NCI-H1694 (cell line): ENCODE measurements at places on chromosomes 1 and 21.

- DNase-seq: no peak
Observed at GRCh38 chr21:42307106-42307505, 8.1 kb downstream of the TFF3 start.

DNA sequence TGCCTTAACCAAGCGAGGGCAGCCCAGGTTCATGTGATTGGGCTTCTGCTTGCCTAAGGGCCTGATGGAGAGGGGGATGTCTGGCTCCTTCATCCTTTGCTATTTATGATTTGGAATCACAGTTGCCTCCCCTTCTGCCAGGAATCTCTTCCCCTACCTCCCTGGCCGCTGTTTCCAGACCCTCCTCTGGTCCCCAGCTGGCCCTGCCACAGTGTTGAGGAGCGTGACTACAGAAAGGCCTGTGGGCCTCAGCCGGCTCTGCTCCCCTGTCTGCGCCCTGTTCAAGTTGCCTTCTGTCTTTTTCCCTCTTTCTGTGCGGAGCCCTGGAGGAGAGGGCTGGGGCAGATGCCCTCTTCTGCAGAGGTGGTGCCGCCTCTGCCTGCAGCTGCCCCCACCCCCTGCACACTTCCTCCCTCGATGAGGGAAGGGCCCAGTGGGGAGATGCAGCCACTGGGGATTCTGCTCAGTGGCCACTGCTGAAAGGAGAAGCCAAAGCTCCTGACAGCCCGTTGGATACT is 6.5 kb downstream of the KIAA1614 start:
- DNase-seq: no peak

DNA sequence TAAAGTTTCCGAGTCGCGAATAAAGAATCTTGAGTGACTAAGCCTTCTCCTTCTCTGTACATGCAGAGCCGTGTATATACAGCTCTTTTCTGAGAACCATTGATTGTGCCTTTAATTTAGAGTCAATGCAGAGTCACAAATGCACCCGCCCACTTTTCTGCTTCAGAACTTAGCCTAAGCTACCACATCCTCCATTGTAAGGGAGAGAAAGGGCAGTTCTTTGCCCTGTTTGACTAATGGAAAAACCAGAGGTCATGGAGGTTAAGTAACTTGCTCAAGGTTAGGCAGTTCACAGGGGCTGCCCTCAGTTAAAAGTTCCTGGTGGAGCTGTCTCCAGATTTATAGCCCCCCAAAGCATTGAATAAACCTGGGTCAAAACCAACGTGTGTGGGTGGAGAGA is 139.6 kb downstream of the TOMM20 start:
- DNase-seq: no peak

- no peak for DNase-seq
Observed at GRCh38 chr1:76542359-76542758, 324.9 kb upstream of the ST6GALNAC5 start.

DNA sequence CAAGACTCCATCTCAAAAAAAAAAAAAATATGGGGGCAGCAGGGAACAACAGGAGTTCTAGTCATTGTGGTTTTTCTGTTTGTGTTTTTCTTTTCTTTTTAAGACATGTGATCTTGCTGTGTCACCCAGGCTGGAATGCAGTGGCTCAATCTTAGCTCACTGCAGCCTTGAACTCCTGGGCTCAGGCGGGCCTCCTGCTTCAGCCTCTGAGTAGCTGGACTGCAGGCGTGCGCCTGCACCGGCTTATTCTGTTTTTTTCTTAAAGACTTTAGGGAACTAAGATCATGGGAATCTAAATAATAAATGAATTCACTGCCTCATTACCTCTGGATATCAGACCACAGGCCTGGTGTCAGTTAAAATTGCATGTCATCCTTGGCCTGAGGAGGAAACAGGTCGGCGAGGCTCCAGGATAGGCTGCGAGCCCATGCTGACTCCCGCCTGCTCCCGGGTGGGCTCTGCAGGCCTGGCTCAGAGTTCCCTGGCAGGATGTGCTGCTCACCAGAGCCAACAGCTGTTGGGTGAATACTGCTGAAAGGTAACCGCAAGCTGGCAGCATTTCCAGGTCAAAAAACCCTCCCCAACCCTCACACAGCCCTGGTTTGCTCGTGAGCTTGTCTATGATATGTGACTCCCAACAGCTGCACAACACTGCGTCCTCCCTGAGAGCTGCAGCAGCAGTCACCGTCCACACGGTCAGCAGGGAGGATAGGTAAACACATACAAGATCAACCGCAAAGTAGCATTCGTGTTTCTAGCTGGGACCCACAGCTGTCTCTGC is 58.1 kb downstream of the SCCPDH start:
- peak; percentile 92 for DNase-seq

GRCh38 chr1:226373376-226373775 is 34.5 kb downstream of the PARP1 start:
- DNase-seq: no peak

DNA sequence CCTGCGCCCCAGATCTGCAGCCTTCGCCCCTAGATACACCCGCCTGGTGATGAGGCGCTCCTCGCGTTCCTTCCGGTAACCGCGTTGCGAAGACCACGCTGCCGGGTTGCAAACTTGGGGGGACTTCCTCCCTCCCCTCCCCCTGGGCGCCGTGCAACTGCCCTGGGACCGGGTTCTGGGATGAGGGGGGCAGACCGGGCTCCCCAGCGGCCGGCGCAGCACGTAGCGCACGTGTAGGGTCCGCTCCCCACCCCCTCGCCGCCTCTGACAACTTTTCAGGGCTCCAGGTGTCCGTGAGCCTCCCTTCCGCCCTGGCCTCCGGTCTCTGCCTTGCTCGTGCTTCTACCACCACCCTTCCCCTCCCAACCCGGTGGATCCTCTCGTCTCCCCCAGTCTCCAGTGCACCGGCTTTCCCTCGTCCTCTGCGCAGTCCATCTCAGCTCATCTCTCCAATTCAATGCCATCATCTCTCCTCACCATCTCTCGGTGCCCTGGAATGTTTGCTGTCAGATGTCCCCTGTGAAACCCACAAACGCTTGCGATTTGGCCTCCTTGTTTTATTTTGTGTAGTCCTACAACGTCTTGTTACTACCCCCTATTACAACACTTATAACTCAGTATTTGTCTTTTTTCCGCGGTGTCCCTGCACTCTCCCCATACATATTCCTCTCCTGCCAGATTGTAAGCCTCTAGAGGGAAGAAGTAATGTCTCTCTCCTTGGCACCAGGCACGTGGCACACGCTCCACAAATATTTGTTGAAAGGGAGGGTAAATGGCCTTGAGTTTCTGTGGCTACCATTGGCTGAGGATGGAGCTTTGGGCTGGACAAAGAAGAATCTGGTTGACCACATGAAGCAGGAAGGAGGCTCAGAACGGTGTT is 782 bp downstream of the PCAT6 start:
- DNase-seq: no peak

GRCh38 chr1:14780271-14780670 is 181.8 kb downstream of the KAZN start:
- DNase-seq: no peak

DNA sequence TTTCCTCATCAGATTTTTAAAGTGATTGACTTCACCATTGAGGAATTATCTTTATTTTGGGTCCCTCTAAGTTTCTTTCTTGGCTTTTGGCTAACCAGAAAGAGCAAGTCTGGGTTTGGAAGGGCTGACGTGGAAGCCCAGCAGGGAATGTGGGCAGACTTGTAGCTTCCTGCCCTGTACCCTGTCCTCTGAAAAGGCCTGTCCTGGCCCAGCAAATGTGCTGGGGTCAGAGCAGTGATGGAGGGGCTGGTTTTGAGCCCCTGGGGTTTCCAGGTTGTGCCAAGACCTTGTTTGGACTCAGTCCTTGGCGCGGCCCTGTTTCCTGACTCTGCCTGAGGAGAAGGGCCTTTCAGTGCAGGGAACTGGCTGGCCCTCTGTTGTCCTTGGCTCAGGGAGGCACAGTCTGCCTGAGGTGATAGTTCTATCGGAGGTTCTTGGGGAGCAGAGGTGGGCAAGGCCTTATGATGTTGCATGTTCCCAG is 72.1 kb downstream of the UCK2 start:
- DNase-seq: no peak

- DNase-seq: no peak
Observed at GRCh38 chr1:20154301-20154831, 15.2 kb downstream of the PLA2G2F start.

DNA sequence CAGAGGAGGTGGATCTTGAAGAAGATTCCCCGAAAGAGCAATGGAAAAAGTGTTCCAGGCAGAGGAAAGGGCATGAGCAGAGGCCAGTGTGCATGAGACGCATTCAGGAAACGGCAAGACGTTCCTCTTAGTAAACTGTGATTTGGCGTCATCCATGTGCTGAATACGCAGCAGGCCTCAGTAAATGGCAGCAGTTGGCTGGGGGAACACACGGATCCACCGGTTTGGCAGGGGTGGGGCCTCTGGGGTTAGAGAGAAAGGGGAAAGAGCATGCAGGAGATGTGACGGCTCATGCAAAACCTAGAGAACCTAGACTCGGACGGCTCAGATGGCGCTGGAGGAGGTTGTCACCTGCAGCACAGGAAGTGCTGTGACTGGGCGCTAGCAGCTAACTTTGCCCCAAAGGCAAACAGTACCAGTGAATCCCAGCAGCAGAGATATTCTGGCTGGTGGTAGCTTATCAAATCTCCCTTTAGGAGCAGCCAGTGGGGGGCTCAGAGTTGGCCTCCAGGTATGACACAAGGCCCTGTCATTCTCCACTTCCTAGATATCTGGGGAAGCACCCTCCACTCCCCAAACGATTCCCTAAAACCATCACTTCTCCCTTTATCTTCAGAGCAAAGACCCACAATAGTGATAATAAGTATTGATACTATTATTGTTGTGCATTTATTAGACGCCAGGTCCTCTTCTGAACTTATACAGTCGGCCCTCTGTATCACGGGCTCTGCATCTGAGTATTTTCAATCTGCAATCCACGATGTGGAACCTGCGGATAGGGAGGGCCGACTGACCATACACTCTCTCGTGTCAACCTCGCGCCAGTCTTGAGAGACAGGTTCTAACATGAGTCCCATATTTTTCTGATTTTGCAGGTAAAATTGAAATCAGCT is 7.6 kb downstream of the LAPTM5 start:
- DNase-seq: no peak

DNA sequence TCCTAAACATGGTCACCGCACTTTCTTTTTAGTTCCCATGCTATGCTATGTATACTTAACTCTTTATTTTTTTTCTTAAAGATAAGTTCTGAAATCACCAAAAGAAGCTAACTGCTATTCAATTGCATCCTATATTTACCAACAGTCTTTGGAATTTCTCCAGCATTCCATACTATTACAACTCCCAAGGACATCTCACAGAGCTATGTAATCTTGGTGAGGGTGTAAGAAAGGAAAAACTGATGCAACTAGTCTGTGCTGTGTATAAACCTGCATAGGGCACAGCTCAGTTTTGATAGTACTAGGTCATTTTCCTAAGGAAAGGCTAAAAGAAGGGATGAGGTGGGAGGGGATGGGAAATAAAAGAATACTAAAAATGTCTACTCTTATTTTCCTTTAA is 78.0 kb downstream of the PTPN14 start:
- DNase-seq: no peak

DNA sequence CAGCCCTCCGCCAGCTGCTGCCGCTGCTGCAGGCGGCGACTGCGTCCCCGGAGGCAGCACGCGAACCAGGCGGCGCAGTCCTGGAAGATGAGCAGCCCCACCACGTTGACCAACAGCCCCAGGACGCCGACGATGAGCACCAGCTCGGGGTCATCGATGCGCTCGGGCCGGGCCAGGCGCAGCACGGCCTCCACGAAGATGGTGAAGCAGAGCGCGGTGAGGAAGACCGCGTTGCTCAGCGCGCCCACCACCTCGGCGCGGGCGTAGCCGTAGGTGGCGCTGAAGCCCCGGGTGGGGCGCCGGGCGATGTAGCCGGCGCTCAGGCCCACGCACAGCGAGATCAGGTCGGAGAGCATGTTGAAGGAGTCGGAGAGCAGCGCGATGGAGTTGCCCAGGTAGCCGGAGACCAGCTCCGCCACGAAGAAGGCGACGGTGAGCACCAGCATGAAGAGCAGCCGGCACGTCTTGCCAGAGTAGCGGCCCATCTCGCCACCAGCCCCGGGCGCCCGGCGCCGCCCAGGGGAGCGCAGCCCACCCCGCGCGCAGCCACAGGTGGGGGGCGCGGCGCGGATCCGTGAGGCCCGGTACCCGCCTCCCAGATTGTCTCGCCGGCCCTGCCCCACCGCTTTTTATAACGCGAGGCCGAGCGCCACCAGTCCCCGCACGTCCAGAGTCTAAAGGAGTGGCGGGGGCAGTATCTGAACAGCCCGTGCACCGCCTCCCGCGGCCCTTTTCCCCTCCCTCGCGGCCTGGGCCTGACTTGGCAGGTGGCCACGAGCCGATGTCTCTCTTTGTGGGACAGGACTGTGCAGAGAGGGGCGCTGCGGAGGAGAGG is at the start of gene SLC30A10:
Gene SLC30A10 (minus strand): TSS at position 602 of the 835 bp plus-strand sequence. CDS start 117 bp downstream, at position 485.
- no peak for DNase-seq

- no peak for DNase-seq
Observed at GRCh38 chr1:200550367-200550766, 70.2 kb downstream of the KIF14 start.

GRCh38 chr1:94383966-94384408 is 34.2 kb upstream of the ABCD3 start:
- DNase-seq: no peak

GRCh38 chr21:45393833-45394638 is 10.9 kb upstream of the COL18A1 start:
- no peak for DNase-seq
